Activated CD4-positive, CD25-positive, alpha-beta regulatory T cell treated with anti-CD3 and anti-CD28 coated beads, Interleukin-2, amount 50 U/mL, for 16 hours (primary cell): ENCODE measurements at places on chromosomes 6 and 20.
A peak's percentile ranks its signal among the peaks of the same experiment; 100 is the strongest.

- no peak for DNase-seq
Measured at GRCh38 chr6:16737925-16738324, 23.3 kb downstream of the ATXN1 start.

- no peak for DNase-seq
Measured at GRCh38 chr20:49398401-49399144, 83.9 kb downstream of the KCNB1 start.

DNA sequence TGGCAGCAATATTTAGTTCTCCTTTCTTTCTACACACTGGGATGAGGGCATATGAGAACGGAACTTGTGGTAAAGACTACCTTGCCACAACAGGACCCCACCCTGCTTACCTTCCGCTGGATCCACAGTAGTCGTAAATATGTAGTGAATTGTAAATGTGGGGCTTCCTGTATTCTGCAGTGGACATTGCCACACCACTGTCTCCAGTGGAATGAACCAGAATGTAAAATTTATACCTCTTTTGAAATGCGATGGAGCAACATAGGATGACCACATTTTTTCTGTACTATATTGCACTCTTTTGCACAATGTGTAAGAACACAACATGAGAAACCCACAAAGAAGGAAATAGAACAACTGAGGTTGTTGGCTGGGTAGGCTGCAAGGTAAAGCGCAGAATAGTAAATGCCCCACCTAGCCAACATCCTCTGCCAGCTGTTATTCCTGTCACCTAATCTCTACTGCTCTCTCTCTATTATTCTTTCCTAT, 16.1 kb upstream of the RIPOR2 start:
- no peak for DNase-seq

- no peak for DNase-seq
Measured at GRCh38 chr20:58569241-58570125, 54.3 kb upstream of the APCDD1L start.

DNA sequence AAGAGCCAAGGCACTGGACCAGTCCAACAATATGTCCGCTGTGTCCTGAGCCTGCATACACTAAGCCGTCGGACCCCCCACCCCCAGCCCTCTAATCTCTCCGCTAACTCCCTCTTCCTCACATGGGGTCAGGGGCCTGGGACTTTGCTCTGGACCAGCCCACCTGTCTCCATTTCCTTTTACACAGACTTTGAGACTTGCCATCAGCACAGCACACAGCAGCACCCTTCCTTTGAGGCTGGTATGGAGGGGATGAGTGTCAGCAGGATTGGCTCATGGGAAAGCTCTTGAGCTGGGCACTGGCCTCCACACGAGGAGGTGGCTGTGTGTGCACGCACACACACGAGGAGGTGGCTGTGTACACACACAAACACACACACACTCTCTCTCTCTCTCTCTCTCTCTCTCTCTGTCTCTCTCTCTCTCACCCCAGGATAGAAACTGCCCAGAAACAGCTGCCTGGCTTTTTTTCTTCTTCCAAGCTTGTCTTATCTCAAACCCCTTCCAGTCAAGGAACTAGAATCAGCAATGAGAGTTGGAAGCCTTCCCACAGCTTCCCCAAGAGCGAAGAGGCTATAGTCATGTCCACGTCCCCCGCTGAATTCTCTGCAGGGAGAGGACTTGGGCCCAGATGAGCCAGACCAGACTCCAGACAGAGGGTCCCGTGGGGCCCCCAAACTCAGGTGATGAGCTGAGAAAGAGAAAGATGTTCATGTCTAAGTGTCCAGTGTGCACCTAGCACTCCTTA, 18.6 kb downstream of the SLC9A8 start:
- DNase-seq, result no peak

DNA sequence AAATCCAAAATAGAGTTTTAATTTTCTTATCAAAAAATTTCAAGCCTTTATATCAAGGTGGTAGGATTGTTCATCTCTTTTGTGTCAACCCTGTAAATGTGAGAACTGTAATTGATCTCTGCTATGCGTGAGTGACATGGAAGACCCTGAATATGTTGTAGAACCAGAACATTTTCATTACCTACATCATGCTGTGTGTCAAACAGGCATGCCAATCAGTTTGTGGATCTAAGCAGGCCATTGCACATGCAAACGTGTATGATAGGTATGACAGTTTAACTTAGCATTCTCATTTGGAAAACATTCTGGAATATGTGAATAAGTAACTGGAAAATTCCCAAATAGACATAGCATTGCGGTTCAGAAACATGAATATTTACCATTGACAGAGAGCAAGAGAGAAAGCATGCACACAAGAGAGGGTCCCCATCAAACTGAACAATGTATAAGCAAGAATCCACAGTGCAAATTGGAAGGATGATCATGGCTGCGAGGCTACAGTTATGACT, 641.6 kb upstream of the AGPAT4 start:
- DNase-seq, result no peak

DNA sequence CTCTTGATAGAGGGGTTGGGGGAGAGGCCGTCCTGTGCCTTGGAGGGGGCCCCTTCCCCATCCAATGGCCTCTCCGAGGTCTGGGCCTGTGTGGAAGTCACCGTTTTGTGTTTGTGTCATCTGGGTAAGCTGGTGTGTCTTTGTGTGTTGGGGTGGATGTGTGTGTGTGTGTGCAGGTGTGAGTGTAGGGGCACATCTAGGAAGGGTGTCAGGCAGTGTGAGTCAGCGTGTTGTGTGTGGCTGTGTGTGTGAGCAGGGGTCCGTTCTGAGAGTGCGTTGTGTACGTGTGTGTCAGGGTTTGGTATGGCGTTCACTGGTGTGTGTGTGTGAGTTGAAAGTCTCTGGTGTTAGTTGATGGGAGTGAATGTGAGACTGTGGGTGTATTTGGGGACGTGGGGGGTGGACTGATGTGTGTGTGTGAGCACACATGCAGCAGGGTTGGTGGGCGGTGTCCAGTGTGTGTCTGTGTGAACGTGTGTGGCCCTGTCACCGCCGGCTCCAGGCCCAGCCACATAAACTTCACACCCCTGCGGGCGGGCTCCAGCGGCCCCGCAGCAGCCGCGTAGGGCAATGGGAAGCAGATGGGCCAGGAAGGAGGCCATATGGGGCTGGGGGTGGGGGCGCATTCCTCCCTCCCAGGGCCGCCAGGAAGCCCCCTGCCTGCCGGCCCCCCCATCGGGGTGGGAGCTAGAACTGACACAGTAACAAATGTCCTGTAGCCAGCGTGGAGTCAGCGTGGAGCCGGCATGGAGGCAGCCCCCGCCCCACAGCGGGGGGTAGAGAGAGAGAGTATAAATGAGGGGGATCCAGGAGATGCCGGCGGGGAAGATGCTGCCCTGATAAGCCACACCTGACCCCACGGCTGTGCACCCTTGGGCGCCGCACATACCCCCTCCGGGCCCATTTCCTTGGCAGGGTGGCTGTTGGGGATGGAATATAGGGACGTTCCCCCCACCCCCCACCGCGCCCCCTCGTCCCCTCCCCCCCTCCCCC, 32.1 kb downstream of the SNAI1 start:
- DNase-seq, result no peak

DNA sequence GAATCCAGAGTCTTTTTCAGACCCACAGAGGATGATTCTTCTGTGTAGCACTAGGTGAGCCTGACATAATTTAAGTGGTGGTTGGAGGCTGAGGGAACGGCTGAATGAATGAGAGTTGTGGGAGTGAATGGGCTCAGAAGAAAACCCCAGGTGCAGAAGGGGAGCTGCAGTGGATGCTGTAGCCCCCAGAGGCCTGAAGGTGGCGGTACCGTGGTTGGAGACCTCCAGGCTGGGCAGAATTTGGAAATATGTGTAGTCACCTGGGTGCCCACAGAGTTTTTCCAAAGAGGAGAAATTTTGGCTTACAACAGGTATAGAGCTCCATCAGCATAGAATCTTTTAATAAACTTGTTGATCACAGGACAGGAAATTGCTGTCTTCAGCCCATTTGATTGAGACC, 6.5 kb upstream of the RAET1G start:
- DNase-seq, result no peak

- peak; percentile 13 for DNase-seq
Measured at GRCh38 chr6:52664186-52664990, 6.5 kb upstream of the TMEM14A start.

- DNase-seq, result no peak
Measured at GRCh38 chr6:147651249-147652063, 143.0 kb downstream of the SAMD5 start.

DNA sequence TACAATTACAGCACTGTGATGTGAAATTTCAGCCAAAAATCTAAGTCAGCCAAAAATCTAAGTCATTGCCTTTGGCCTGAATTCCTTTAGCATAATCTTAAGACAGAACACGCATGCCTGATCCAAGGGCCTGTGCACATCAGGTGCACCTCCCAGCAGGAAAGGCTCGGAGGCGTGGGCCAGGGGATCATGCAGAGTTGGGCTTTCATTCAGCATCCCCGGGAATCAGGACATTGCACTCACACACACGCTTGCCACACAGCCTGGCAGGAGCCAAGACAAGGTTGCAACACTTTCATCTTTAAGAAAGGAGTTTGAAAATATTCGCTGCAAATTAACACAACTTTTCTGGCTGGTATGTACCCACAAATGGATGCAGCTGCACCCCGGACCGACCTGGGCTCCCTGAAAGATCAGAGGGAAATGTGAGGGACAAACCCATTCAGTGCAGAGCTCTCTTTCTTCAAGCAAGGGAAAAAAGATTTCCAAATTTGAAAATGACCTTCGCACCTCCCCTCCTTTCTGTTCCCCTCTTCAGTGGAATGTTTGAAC, 48.8 kb downstream of the ERMARD start:
- DNase-seq, result no peak

DNA sequence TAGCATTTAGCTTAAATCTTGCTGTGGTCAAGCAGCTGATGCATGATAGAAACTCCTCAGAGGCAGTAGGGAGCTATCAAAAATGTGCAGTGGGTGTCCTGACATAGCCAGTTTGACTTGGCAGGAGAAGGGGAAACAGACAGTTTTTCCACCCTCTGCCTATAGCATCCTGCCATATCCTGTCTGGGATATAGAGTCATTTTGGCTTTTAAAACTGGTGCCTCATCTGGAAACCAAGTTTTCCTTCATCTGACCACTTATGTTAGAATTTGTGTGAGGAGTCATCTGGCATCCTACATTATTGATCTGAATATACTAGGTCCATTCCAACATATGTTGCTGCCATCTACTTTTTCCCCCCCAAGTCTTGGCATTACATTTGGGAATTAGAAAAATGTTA, 284.1 kb downstream of the CD109 start:
- no peak for DNase-seq

GRCh38 chr6:142784344-142784743, 160.6 kb downstream of the HIVEP2 start:
- no peak for DNase-seq

DNA sequence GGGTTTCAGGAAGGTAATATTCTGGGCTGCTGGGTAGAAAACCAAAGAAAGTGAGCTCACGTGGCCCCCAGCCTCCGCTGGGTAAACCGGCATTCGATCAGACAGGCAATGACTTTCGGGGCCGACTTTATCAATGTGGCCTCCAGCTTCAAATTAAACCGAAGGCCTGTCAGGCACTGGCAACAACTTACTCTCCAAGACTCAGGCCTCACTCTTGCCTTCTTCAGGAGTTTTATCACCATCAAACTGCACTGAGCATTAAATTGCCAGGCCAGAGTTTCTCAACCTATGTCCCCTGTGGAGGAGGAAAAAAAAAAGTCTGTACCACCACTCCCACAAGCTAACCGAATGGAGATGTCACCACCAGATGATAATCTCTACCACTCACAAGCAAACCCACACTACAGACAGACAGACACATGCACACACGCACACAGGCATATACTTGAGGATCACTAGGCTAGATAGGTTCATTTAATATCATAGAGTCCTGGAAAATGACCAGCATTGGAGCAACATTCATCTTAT, 1.1 kb upstream of the MBOAT1 start:
- DNase-seq, result no peak

DNA sequence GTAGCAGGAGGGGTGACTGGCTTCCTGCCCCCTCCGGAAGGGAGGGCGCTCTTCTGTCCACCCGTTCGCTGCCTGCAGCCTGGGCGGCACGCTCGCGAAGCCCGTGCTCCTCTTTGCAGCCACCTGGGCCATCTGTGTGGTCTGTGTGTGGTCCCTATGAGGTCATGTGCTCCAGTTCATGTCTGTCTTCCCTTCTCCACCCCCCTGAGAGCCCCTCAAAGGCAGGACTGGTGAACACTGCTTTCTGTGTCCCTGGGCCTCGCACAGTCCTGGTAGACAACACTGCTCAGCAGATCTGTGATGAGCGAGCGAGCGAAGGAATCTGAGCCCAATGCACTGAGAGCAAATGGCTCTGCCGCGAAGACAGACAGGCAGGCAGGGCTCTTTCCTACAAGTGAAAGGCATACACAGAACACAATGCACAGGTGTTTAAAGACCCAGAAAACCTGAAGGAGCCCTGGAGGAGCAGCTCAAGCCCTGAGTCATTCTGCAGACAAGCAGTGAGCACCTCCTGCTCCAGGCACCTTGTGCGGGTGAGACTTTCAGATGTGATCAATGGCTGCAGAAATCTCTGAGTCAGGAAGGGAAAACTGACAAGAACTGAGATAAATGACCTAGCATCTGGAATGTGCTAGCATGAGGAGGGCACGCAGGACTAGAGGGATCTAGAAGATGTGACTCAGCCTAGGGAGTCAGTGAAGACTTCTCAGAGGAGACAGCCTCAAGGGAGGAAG, 27.1 kb downstream of the PPP1R3G start:
- no peak for DNase-seq

DNA sequence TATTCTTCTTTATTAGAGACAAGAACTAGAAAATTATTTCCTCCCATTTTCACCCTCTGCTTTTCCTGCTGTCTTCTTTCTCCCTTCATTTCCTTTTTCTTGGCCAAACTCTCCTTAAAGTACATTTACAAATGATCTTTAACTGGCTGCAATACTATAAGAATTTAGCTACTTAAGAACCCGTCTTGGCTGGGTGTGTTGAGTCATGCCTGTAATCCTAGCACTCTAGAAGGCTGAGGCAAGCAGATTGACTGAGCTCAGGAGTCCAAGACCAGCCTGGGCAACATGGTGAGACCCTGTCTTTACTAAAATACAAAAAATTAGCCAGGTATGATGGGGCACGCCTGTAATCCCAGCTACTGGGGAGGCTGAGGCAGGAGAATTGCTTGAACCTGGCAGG, 39.3 kb upstream of the SRPK1 start:
- DNase-seq, result no peak

GRCh38 chr6:105746509-105746908, 339.6 kb upstream of the PRDM1 start:
- no peak for DNase-seq
